LoVo (cell line): ENCODE measurements at places on chromosomes 2 and 18.
A peak's percentile ranks its signal among the peaks of the same experiment; 100 is the strongest.

DNA sequence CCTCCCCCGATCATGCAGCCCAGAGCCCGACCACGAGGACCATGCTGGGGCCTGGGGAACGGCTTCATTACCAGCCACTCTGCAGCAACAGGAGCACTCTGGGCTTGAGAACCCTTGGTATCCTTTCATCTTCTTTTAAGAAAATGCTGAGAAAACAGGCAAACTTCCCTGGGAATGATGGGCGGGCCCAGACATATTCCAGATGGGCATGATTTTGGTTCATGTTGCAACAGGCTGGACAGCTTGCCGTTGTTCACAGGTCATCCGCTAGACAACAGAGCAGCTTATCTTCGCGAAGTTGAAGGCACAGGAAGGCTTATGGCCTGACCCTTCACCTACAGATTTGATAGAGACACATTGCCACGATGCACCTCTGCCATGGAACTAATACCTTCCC lies 121.0 kb downstream of the KLHL29 start:
- no peak for DNase-seq

DNA sequence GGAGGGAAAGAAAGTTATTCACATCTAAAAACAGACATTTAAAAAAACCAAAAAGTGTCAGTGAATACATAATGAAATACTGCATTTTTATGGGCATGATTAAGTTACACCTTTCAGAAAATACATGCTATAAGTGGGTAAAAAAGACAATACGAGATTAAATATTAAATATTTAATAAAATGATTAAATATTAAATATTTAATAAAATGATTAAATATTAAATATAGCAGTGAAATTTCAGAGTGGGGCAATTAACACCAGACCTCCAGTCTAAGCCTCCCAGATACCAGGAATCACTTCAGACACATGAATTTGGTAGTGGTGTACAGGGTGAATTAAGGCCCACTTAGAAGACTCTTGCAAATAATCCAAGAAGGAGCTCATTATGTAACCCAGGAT lies 15.5 kb downstream of the RBM43 start:
- no peak for DNase-seq

DNA sequence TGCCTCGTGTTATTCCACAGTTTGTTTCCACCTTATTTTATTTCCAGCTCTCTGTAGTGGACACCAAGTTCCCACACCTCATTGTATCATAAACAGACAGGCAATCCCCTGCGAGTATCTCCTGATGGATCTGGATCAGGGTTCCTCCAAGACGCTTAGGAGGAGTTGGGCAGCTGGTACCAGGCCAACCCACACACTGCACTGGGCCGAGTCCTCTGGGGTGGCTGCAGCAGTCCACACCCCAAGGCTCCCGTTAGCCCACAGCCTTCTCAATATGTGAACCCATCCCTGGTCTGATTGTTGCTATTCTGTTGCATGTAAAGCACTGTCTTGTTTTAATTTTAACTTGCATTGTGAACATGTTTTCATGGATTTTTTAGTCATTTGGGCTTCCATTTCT lies 178.8 kb upstream of the RAB6C start:
- DNase-seq = no peak

DNA sequence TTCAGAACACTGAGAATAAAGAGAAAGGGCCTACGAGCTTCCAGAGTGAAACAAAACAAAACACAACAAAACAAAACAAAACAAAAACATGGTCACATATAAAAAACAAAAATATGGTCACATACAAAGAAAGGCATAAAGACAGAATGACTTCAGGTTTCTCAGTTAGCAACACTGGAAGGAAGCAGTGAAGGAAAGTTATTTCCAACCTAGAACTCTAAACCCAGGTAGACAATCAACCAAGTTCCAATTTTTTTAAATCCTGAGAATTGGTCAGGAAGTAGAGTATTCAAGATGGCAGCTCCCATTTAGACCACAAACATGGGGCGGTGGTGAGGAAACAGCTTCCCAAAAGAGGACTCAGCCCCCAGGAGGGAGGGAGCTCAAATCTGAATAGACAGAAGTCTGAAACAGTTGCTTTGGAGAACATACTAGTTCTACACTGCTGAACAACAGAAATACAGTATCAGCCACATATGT lies 9.1 kb downstream of the DRC1 start:
- DNase-seq = no peak

DNA sequence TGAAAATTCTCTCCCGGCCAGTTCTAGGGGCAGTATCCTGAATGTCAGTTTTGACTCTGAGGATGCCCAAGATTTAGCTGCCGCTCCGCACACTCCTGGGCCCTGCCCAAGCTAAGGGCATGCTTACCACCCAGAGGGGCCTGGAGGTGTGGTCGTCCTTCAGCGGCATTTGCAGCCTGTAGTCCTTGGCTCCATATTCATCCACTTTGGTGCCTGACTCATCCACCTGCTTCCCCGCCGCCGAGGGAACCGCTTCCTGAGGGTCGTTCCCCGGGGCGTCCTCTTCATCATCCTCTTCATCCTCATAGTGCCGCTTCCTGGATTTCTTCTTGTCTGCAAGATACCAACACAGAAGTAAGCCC lies 577 bp downstream of the ERCC3 start:
- no peak for DNase-seq

GRCh38 chr2:27018142-27018541 lies 14.6 kb upstream of the TMEM214 start:
- no peak for DNase-seq

- DNase-seq = no peak
These were observed 24.1 kb downstream of the DNAJC27 start for GRCh38 chr2:24947561-24948157.

GRCh38 chr18:12929477-12930083 lies 18.2 kb upstream of the SEH1L start:
- DNase-seq = peak; percentile 51

GRCh38 chr2:9968553-9969497 lies 17.3 kb downstream of the GRHL1 start:
- DNase-seq = no peak

DNA sequence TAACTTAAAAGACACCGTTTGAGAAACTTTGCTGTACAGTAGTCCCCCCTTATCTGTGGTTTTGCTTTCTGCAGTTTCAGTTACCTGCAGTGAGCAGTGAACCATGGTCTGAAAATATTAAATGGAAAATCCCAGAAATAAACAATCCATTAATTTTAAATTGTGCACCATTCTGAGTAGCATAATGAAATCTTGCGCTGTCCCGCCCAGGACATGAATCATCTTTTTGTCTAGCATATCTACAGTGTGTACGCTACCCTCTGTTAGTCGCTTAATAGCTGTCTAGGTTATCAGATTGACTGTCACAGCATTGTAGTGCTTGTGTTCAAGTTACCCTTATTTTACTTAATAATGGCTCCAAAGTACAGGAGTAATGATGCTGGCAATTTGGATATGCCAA lies 6.1 kb downstream of the ARPC2 start:
- DNase-seq = no peak

DNA sequence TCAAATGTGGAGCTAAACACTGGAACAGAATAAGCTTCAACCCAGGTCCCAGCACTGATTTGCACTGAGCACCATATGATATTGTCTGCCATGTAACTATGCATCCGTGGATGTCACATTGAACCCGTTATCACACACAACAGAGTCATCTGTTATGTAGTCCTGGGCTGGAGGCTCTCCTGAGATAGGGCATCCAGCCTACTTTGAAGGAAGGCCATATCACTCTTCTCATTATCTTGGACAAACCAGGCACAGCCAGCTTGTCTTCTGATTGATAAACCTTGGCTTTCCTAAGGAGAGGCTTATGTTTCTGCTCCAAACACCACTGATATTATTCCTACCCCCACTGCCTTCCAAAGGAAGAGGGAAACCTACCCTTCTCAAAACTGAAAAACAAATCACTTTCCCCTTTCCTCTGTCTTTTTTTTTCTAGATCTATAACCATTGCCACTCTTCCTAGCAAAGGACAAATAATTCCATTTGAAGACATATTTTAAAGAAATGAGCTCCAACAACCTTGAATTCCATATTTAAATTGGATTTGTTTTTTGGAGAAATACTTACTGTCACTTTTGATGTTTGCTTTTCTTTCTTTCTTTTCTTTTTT lies 16.4 kb downstream of the RSAD2 start:
- no peak for DNase-seq

GRCh38 chr18:62566199-62566598 lies 43.4 kb downstream of the ZCCHC2 start:
- no peak for DNase-seq

DNA sequence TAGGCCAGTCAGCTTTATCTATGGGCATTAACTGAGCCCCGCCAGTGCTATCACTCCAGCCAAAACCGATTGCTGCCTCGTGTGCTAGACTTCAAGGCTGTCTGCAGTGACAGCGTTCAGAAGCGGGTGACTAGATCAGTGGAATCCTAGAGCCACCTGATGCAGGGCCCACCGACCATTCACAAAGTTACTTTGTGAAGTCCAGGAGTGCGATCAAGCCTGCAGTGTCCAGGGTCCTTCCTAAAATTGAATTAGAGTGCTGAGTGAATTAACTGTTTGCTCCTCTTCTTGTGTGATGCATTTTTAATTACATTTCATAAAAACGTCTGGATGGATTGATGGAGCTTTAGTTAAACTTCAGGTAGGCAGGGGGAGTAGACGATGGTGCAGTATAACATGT lies 13.9 kb downstream of the PCARE start:
- no peak for DNase-seq

DNA sequence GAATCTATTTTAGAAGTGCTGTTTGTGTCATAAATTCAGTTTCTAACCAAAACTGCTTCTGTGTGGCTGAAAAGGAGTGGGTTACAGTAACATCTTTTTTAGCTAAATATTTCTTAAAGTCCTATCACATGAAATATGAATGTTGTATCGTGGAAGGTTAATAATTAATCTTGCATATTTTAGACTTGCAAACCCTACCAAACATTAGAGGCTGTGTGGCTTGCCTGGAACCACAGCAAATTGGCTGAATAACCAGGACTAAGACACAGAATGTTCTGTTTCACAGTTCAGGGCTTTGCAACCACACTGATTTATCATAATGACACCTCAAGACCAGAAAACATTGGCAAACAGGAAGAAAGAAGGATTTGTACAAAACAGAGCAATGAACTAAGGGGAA lies 208.9 kb upstream of the CNTNAP5 start:
- DNase-seq = no peak

GRCh38 chr2:158686210-158686691 lies 108.9 kb upstream of the DAPL1 start:
- no peak for DNase-seq

GRCh38 chr2:233091595-233092375 lies 31.6 kb downstream of the INPP5D start:
- DNase-seq = no peak

GRCh38 chr2:105761931-105762515 lies 17.3 kb downstream of the NCK2 start:
- no peak for DNase-seq

GRCh38 chr2:227783404-227784138 lies 30.1 kb upstream of the CCL20 start:
- no peak for DNase-seq

GRCh38 chr2:11896386-11896785 lies 150.0 kb downstream of the LPIN1 start:
- DNase-seq = no peak

DNA sequence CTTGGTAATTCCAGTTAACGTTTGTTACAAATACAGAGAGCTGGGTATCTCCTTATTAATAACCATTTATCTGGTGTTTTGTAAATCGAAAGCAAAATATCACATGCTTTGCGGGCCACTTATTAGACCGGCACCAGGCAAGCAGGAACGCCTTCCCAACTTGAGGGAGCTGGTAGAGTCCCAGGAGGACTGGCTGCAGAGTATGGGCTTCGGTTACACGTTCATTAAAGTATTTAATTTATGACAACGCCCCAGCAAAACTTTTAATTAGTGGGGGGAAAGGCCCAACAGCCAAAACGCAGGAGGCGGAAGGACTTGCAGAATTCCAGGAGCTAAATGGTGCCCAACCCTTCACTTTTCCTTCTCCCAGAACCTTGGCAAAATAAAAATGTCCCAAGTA lies 3.7 kb downstream of the SMAD7 start:
- no peak for DNase-seq

- DNase-seq = no peak
These were observed 702.8 kb upstream of the SLC39A10 start for GRCh38 chr2:194954218-194954617.

DNA sequence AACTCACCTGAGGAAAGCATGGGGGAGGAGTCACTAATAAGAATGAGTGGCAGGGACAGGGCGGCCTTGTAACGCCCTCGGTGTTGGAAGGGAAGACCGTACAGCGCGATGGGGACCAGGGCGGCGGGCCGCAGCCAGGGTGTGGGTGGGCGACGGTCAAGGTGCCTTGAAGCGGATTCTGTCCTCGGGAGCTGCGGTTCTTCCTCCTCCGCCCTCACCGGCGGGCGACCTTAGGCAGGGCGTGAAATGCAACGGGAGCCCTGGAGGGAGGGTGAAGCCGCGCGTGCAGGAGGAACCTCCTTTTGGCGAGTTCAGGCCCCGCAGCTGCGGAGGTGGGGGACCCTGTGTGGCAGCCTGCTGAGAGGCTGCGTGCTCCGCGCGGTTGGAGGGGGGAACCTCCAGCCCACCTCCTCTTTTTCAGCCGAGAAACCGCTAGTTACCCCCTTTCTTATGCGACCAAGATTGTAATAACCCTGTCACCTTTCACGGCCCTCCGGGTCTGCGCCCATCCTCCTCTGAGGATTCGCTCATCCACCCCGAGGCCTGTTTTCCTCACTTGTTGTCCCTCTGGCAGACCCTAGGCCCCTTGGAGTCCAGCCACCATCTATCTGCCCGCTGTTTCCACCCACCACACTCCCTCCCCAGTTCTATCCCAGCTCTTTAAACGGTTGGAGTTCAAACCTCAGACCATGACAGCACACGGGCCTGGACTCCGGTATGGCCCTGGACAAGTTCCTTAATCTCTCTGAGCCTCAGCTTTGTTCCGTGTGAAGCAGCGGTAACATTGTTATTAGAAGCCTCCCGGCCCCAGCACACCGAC lies 823 bp upstream of the RNU2-63P start:
- peak; percentile 74 for DNase-seq

DNA sequence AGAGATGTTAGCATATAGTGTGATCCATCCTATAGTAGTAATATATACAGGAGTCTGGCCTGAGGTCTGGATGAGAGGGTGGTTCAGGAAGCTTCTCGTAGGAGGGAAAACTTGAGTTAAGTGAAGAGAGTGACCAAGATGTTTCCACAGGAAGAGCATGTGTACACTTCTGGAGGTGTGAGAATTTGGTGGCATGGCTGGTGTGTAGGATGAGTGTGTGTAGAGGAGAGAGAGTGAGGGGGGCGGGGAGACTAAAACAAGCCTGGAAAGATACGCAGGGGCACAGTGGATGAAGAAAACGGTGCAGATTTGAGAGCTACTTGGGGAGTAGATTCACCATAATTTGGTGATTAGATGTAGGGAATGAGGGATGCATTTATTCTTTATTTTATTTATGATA lies 43.5 kb upstream of the CTLA4 start:
- no peak for DNase-seq
